ENCODE measurements at places on chromosomes 5 and 9.
A peak's percentile ranks its signal among the peaks of the same experiment; 100 is the strongest.

DNA sequence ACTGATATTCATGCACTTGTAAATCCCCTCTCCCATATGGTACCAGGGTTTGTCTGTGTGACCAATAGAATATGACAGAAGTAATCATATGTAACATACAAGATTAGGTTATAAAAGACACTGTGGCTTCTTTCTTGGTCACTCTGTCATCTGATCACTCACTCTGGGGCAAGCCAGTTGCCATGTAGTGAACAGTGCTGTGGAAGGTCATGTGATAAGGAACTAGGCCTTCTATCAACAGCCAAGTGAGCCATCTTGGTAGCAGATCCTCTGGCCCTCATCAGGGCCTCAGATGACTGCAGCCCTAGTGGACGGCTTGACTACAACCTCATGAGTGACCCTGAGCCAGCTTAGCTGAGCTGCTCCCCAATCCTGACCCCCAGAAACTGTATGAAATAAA is 30.0 kb upstream of the MATR3 start:
- no peak for DNase-seq

GRCh38 chr5:116421080-116421629 is 153.5 kb downstream of the SEMA6A start:
- no peak for DNase-seq

GRCh38 chr9:69078581-69078980 is 43.0 kb downstream of the FXN start:
- no peak for DNase-seq

- DNase-seq: no peak
Measured at GRCh38 chr9:113614843-113615648, 151.5 kb downstream of the RGS3 start.

- DNase-seq: no peak
Measured at GRCh38 chr5:103497781-103498180, 64.8 kb downstream of the NUDT12 start.

GRCh38 chr5:170590566-170590965 is 86.7 kb downstream of the KCNIP1 start:
- no peak for DNase-seq

GRCh38 chr5:154818471-154819116 is 31.8 kb downstream of the FAXDC2 start:
- DNase-seq: no peak

GRCh38 chr5:167769846-167770413 is 521.5 kb upstream of the WWC1 start:
- DNase-seq: no peak

GRCh38 chr9:14180093-14180959 is 133.6 kb downstream of the NFIB start:
- DNase-seq: no peak

GRCh38 chr9:89383721-89384300 is 65.5 kb downstream of the SECISBP2 start:
- DNase-seq: no peak

GRCh38 chr9:4435197-4435596 is 55.1 kb upstream of the SLC1A1 start:
- no peak for DNase-seq

GRCh38 chr9:806285-807156 is 35.0 kb upstream of the DMRT1 start:
- DNase-seq: peak; percentile 48

- no peak for DNase-seq
Measured at GRCh38 chr5:133652951-133653759, 40.8 kb upstream of the FSTL4 start.

GRCh38 chr9:89668216-89668865 is 63.5 kb downstream of the GADD45G start:
- DNase-seq: no peak

- no peak for DNase-seq
Measured at GRCh38 chr5:66982470-66982869, 214.1 kb downstream of the CD180 start.

DNA sequence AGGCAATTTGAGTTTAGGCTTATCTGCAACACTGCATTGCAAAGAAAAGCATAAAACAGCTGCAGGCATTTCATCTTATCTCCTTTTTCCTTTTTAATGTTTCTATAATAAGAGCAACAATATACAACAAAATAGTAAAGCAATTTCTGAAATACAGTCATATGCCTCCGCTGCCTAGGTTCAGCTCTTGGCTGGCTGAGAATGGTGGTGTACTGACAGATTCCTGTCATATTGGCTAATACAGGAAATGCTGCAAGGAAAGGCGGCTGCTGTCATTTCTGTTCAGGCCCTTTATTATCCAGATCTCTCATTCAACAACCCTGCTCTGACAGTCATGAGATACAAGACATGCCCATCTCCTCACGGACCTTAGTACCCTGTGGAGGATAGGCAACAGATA is 677.0 kb downstream of the TAF11L14 start:
- no peak for DNase-seq

GRCh38 chr5:60060389-60060788 is 166.9 kb upstream of the PDE4D start:
- DNase-seq: no peak

DNA sequence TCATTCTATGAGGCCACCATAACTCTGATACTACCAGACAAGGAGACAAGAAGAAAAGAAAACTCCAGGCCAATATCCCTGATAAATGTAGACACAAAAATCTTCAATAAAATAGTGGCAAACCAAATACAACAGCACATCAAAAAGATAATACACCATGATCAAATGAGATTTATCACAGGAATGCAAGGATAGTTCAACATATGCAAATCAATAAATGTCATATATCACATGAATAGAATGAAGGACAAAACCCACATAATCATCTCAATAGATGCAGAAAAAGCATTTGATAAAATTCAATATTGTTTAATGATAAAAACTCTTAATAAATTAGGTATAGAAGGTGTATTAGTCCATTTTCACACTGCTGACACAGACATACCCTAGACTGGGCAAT is 139.9 kb downstream of the ADAMTS6 start:
- DNase-seq: no peak

DNA sequence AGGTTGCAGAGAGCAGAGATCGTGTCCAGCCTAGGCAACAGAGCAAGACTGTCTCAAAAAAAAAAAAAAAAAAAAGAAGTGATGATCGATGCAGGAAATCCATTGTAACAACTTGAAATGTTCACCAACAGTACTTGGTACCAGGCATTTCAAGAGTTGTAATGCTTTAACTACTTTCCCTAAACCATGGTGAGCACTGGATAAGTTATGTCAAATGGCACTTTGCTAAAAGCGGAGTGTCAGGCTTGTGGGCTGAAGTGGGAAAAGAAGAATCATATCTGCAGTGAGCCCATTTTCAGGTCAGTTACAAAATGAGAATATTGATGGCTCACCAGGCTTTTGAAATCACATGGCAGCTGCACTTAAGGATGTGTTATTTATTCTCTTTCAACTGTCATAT is 202.2 kb downstream of the RFK start:
- no peak for DNase-seq

DNA sequence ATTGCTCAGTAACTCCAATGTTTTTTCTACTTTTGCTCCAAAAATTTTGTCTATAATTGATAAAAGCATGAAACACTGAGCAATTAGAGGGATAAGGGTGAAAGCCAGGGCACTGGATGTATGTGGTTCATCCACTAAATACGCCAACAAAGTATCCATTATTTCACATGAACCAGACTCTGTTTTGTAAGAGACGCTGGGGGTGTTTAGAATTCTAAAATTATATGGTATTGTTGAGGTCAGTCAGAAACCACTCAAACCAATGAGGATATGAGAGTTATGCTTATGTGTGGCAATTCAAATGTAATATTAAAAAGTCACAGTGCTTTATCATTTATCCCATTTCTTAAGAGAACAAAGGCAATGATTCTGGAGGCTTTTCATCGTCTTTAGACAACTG is 220.2 kb downstream of the EFNA5 start:
- no peak for DNase-seq

DNA sequence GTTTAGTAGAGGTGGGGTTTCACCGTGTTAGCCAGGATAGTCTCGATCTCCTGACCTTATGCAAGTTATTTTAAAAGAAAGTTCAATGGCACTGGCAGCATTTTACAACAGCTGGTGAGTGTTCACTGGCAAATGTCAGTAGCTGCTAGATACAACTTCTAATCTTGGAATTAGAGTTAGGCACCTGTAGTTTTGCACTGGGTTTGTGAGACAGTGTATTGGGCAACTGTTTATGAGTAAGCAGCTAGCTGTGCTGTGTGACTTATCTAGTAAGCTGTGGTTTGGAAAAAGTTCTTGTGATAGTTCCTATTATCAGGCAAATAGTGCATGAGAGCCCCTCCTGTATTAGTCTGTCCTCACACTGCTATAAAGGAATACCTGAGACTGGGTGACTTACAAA is 61.5 kb downstream of the UBE2QL1 start:
- DNase-seq: no peak

DNA sequence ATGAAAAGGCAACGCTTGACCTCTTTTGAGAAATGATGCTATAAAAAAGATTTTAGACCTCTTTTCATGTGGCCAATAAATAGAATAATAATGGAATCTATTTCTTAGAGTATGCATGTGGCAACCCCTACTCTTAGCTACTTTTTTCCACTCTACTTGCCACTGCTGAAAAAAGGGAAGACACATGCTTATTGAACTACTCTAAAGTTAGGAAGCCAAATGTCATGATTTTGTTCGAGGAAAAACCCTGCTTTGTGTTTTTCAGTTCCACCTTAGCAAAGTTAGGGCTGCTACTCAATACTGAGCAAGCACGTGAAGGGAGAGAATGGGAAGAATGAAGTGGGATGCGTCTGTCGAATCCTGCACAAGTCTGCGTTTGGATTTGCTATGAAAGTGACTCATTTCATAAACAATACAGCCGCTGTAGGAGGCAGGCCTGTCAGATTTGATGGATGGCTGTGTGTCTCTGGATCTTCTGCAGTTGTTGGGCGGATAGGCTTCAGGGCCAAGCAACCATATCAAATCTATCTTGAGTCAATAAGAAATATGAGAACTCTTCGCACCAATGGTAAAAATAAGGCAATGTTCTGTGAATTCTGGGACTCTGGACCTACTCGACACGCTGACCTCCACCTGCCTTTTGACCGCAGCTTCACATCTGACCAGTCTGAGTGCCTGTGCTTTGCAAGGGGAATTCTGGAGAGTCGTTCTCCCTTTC is 333.6 kb downstream of the PIK3R1 start:
- DNase-seq: no peak

- DNase-seq: no peak
Measured at GRCh38 chr9:105198865-105199264, 45.6 kb upstream of the SLC44A1 start.

- no peak for DNase-seq
Measured at GRCh38 chr5:42366051-42366450, 57.2 kb upstream of the GHR start.

- no peak for DNase-seq
Measured at GRCh38 chr5:149037817-149038216, 25.0 kb downstream of the SH3TC2 start.

GRCh38 chr9:129141066-129142041 is 30.1 kb downstream of the PTPA start:
- DNase-seq: no peak

DNA sequence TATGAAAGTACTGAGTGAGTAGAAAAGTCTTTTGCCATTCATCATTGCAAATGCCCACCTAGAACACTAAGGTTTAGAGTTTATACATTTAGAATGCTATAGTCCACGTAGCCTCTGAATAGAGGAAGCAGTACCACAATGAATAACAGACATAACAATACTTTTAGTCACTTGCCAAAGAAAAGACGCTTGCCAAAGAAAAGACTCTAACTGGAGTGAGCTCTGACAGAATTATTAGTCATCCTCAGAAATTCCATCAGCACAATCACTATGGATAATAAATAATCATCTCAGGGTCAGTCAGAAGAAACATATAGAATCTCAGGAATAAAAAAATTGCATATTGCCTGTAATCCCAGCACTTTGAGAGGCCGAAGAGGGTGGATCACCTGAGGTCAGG is 168.5 kb upstream of the TARS1 start:
- DNase-seq: no peak

DNA sequence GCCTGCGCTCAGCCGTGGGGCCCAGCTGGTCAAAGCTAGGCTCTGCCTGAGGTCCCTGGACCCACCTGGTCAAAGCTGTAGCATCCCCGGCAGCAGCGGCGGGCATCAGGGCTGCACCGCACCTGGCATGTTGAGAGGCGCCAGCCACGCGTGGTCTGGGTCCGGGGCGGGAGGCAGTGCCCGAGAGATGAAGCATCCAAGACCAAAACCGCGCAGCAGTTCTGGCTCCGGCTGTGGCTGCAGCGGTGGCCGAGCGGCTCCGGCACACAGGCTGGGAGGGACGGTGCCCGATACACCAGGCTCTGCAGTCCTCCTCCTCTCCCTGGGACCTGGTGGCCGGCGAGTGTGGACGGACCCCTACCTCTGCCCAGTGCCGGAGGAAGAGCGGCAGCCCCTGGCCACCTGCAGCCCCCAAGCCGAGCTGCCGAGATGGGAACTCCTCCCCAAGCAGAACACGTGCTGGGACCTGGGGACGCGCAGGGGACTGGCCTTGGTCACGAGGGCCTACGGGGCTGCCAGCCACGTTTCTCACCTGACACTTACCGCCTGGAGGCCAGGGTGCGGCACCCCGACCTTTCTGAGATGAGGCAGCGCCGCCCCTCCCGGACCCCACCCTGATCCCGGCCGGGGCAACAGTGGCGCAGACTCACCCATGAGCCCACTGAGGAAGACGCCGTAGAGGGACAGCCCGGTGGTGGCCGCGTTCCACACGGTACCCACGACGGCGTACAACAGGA is 33.0 kb downstream of the SLC9A3 start:
- DNase-seq: no peak

- no peak for DNase-seq
Measured at GRCh38 chr9:89592213-89592815, 12.5 kb upstream of the GADD45G start.

GRCh38 chr5:149671544-149671943 is 58.6 kb upstream of the PPARGC1B start:
- DNase-seq: no peak

DNA sequence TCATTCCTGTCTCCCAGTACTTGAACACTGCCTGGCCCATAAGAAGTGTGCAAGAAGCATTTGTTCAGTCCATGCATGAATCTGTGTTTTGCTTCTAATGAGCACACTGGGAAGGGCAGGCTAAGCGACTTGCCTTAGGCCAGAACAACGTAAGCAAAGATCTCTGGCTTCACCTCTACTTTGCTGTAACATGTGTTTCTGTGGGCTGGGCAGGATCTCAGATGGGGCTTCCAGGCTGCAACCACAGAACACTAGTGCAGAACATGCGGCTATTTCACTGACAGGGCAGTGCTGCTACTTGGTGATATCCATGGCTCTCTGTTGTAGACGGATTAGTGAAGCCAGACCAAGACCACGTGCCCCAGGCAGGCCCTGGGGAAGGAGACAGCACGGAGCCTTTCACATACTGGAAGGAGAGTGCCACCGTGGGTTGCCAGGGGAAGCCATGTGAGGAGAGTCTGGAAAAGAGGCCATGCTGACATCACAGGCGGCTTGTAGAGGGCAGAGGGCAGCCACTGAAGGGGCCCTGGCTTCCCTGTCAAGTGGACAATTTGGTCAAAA is 9.9 kb downstream of the DIRAS2 start:
- no peak for DNase-seq

DNA sequence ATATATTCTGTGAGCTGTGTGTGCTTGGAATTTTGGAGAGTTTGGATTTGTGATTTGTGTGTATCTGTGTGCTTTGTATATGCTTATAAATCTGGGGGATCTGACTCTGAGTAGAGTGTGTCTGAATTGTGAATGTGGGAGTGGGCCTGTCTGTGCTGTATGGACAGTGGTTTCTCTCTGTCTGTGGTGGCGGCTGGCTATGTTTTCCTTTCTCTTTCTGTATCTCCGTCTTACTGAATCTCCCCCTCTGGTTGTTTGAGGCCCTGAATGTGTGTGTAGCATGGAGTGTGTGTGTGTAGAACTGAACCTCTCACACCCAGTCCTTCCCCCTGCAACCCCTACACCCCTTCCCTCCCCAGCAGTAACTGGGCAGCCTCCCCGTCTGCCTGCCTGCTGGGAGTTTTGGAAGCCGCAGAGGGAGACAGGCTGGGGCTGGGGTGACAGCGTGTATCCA is 4.7 kb downstream of the CXXC5 start:
- DNase-seq: no peak

Data from NCI-H1694 (cell line).